ENCODE measurements at places on chromosomes 1 and 21.

DNA sequence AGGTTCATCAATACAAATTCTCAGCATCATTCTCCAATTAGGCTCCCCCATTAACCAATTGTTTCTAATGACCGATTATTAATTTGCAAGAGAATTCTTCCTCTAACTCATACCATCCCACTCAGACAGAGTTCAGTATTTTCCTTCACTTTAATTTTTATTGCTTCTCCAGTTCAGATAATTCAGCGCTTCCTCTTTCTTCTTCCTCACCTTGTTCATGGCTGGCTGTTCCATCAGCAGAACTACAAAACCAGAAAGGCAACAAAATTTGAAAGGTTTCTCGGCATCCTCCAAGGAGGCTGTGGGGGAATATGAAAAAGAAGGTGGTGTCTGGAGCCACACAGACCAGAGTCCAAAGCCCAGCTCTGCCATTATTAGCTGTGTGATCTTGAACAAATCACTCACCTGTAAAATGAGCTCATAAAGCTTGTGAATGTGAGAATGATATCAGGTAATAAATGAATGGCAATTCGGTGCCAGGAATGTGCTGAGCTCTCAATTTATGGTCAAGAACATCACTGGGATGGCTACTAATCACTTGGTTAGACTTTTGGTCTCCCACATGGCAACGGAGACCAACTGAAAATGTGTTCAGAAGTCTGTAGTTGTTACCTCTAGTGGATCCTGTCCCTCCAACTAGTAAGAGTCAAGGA lies 11.7 kb upstream of the ZNF436 start:
- no peak for DNase-seq

DNA sequence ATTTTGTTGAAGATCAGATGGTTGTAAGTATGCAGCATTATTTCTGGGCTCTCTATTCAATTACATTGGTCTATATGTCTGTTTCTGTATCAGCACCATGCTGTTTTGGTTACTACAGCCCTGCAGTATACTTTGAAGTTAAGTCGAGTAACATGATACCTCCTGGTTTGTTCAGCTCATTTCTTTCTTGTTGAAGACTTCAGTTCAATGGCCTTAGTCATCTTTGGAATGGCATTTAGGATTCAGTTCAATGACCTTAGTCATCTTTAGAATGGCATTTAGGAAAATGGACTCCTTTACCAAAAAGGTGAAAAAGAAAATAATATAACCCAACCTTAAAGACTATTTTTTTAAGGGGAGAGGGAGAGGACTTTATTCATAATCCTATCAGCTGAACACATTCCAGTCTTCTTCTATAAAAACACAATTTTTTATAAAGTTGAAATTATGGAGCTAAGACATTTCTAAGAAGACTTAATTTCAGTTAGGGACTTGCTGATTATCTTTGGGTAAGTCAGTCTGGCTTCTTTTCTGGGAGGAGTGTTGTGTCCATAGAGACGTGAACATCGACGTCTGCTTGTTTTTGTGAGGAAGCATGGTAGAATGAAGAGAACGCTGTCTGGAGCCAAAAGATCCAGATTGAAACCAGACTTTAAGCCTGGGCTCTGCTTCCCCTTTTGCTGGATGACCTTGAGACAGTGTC lies 48.3 kb downstream of the DDR2 start:
- DNase-seq, result peak; percentile 20

DNA sequence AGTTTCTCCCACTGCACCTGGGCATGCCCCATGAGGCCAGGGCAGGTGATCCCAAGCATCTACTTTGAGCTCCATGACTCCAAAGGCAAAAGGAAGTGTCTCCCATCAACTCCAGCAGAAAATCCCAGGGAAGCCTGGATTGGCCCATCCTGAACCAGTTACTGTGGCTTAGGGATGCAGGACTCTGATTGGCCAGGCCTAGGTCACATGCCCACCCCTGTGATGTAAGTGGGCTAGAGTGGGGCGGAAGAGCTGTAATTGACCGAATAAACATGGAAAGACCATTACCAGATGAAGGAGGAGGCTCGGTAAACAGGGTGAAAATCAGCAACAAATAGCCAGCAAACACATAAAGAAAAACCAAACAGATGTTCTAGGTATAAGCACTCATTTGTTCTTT lies 45.2 kb downstream of the MATN1 start:
- no peak for DNase-seq

- DNase-seq, result no peak
Measured at GRCh38 chr21:45196620-45197019, 91.1 kb downstream of the POFUT2 start.

GRCh38 chr1:108972951-108973350 lies 9.7 kb upstream of the CLCC1 start:
- no peak for DNase-seq

GRCh38 chr1:235078480-235079381 lies 49.9 kb downstream of the TOMM20 start:
- no peak for DNase-seq

- DNase-seq, result no peak
Measured at GRCh38 chr1:1157426-1157913, 16.2 kb upstream of the TTLL10 start.

DNA sequence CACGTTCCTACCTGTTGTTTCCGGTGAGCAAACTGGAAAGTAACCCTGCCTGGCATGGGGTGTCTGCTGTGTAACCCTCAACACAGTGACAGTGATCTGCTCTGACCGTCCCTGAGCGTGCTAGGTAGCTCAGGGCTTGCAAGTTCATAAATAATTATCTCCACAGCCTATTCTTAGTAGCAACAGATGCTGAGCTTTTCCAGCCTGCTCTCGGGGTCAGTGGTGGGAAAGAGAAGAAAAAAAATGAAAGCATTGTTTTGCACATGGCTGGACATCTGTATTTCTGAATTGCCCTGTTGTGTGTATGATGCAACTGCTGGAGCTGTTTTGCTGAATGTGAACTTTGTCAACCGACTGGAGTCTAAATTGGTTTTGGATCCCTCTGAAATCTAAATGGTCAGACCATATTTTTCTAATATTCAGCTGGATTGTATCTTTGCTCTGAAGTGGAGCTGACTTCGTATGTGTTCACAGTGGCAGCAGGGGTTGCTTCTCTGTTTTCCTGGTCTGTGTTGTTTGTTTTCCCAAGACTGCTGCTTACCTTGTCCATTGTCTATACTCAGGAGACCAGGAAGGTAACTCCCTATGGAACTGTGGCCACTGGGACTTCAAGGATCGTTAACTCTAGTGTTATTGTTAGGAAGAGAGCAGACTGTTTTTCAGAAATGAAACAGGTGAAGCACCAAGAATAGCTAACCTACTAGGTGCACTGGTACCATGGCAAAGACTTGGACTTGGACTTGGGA lies 27.0 kb downstream of the TGFB2 start:
- DNase-seq, result no peak

DNA sequence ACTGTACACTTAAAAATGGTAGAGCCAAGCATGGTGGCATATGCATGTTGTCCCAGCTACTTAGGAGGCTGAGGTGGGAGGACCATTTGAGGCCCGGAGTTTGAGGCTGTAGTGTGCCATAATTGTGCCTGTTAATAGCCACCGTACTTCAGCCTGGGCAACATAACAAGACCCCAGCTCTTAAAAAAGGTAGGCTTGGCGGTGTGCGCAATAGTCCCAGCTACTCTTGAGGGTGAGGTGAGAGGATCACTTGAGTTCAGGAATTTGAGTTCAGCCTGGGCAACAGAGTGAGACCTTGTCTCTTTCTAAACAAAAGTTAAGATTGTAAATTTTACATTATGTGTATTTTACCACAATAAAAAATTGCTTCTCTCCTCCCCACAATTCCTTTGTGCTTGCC lies 19.7 kb downstream of the FNBP1L start:
- no peak for DNase-seq

DNA sequence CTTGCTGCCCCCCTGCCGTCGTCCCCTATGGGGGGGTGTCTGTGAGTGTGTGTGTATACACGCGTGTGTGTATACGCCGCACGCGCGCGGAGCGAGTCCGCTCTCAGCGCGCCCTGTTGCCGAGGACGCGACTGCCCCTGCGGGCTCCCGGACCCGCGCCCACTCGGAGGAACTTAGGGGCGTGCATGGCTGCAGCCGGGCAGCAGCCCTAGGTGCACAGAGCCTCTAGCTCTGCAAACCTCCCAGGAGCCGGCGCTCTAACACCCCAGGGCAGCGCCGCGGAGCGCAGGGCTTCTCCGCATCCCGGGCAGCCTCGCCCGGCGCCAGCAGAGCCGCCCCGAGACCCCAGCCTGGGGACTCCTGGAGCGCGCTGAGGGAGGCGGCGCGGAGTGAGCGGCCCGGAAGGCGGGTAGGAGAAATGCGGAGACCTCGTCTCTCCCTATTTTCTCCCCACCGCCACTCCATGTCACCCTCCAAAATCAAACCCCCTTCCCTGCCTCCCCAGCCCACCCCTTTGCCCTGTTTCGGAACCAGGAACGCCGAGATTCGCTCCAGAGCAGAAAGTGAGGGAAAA lies 574 bp downstream of the ITPKB start:
- no peak for DNase-seq

- no peak for DNase-seq
Measured at GRCh38 chr1:216356945-216357344, 66.3 kb downstream of the USH2A start.

DNA sequence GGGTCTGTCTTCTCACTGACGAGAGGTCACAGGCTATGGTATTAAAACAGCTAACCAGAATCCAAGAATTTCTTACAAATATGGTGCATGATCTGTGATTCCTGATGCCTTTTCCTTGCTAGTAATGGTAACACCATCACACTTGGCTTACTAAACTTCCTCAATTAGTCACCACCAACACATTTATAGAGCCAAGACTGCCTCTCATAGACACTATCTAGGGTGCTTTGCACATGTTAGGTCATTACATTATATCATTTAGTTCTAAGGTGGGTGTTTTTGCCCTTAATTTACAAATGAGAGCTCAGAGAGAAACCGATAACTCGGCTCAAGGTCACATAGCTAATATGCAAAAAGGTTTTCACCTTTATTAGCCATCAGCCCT lies 8.7 kb downstream of the KIF21B start:
- no peak for DNase-seq

DNA sequence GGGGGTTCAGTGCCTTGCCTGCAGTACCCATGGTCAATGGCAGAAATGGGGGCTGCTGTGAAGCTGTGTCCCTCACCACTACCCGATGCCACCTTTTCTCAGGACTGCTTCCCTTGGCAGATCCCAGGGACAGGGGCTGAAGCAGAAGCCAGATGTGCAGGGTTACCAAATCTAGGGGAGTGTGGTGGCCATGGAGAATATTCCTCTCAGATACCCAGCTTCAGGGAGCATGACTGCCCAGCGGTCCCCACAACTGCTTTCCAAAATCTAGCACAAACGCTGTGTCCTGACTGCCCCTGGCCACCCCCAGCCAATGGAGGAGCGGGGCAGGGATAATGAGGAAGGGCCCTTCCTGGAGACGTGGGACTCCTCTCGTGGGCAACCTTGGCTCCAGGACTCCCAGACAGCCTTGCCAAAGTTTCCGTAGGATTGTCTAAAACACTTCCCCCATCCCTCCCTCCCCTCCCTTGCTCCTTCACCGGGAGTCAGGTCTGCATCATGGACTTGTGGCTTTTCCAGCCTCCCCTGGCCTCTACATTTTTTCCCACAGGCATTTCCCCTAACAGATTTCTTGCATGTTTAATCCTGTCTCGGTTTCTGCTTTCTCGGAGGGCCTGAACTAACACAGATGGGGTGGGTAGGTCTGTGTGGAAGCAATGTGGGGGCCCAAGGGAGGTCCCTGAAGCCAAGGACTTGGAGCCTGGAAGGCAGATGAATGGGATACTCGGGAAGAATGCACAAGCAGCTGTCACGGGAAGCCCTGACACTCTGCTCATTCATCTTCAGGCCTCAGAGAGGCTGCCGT lies 80.5 kb downstream of the OMA1 start:
- no peak for DNase-seq

DNA sequence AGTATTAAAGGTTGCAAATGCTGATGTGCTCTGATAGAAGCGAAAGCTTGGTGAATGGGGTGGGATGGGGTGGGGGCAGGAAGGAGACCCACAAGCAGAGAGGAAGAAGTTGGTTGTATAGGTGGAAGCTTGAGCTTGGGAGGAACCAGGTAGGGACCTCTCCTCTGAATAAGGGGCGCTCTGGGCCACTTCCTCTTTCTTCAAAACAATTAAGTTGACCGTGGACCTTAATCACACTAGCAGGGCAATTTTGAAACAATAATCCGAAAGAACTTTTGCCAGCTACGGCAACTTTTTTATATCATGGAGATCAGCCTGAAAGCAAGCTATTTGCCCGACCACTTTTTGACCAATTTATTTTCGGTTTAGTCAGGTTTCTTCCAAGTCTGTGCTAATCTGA lies 1.9 kb upstream of the DYRK1A start:
- no peak for DNase-seq

- no peak for DNase-seq
Measured at GRCh38 chr1:6700853-6701436, 671 bp downstream of the DNAJC11 start.

DNA sequence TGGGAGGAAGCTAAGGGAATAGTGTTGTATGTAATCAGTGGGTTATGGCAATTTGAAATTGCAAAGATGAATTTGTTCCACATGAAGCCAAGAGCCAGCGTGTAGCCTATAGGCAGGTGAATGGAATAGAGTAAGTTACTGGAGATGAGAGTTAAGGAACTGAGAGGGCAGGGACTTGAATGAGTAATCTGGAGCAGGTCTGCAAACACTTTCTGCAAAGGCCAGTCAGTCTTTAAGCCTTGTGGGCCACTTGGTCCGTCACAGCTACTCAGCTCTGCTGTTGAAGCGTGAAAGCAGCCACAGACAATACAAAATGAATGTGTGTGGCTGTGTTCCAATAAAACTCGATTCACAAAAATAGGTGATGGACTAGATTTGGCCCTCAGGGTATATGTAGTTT lies 29.2 kb downstream of the SZT2 start:
- no peak for DNase-seq

DNA sequence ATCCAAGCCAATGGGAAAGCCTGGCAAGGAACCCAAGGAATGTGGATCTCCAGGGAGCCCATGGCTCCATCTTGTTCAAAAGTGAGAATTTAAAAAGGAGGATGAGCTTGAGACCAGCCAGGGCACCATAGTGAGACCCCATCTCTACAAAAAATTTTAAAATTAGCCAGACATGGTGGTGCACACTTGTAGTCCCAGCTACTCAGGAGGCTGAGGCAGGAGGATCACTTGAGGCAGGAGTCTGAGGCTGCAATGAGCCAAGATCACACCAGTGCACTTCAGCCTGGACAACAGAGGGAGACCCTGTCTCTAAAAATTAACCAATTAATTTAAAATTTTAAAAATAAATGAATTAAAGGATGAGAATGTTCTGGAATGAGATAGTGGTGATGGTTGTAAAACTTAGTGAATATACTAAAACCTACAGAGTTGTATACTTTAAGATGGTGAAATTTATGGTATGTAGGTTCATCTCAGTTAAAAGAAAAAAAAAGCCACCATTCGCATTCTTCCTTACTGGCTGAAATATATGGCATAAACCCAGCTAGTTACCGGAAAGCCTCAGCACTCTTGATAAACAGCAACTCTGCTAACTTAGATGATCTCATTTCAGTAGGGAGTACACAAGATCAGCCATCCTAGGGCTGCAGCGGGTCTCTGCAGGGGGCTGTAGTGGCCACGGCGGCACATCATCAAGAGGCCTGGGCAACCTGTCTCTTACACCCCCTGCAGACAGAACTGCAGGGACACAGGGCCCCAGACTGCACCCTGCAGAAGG lies 48.3 kb upstream of the H6PD start:
- DNase-seq, result no peak

- no peak for DNase-seq
Measured at GRCh38 chr1:57517587-57518374, 93.9 kb upstream of the DAB1 start.

GRCh38 chr1:85569737-85570404 lies 10.7 kb upstream of the CCN1 start:
- DNase-seq, result no peak

GRCh38 chr1:99374109-99374508 lies 109.8 kb downstream of the PLPPR4 start:
- DNase-seq, result no peak

Measured in SW 1271 (cell line).